NCI-H82 (cell line): ENCODE measurements at places on chromosomes 6 and 20.

- DNase-seq: no peak
Observed at GRCh38 chr6:151498327-151498726, 4.5 kb downstream of the CCDC170 start.

GRCh38 chr6:150547502-150548222, 52.0 kb upstream of the PLEKHG1 start:
- DNase-seq: no peak

GRCh38 chr6:70479236-70479635, 65.9 kb downstream of the FAM135A start:
- peak; percentile 28 for DNase-seq

- DNase-seq: no peak
Observed at GRCh38 chr6:98925831-98926230, 21.9 kb downstream of the FBXL4 start.

- no peak for DNase-seq
Observed at GRCh38 chr6:292506-293192, 362 bp downstream of the DUSP22 start.

GRCh38 chr6:3386374-3386857, 70.4 kb downstream of the SLC22A23 start:
- no peak for DNase-seq

DNA sequence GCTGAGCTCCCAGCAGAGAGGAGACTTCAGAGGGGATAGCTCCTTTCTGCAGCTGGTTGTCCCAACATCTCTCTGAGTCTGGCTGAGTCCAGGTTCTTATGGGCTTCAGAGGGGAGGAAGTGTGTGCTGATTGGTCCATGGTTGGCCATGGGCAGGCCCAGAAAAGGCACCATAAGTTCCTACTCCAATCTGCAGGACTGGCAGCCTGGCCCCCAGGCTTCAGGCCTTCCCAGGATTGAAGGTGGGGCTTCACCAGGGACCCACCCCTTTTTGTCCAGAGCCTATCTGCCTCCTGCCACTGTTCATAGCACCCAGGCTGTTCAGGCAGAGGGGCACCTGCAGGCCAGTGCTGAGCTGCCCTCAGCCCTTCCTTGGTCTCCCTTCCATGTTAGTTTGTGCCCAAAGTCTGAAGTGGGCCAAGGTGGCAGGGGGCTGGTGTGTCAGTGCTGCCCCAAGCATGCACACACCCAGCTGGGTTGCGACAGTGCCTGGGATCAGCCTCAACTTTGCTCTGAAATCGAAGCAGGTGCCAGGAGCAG, 21.6 kb upstream of the TOP1 start:
- no peak for DNase-seq

- DNase-seq: no peak
Observed at GRCh38 chr6:34370361-34370760, 22.1 kb downstream of the NUDT3 start.

GRCh38 chr20:35876033-35876320, 78.3 kb downstream of the SCAND1 start:
- no peak for DNase-seq
